ENCODE measurements at places on chromosomes 16 and 17. TPM values are rescaled to one million over a fixed set of nuclear protein-coding genes. Genes with fewer than 3 reads are reported as not detected.

DNA sequence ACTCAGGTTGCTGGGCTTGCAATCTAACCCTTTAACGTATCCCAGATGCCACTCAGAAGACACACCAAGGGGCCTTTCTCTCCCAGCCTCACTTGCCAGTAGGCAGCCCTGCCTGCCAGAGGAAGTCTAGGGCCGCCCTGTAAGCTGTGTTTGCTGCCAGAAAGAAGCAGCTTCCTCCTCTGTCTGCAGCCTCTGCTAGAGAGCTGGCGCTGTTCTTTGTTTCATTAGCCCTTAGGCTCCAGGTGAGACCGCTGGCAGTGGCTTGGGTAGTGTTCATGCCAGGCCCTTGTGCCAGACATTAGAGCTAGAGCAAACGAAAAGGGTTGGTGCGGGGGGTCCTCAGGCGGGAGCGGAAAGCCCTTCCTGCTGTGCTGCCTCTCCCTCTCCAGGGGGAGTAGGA, 8.9 kb downstream of the CTRL start:
- DNase-seq, result no peak

GRCh38 chr17:72764632-72765041, 327.9 kb downstream of the SLC39A11 start:
- DNase-seq, result peak; percentile 30

- no peak for DNase-seq
Measured at GRCh38 chr17:36807496-36808179, 129.6 kb upstream of the LHX1 start.

GRCh38 chr16:30567160-30567990, 4.1 kb downstream of the ZNF688 start:
- DNase-seq, result no peak

DNA sequence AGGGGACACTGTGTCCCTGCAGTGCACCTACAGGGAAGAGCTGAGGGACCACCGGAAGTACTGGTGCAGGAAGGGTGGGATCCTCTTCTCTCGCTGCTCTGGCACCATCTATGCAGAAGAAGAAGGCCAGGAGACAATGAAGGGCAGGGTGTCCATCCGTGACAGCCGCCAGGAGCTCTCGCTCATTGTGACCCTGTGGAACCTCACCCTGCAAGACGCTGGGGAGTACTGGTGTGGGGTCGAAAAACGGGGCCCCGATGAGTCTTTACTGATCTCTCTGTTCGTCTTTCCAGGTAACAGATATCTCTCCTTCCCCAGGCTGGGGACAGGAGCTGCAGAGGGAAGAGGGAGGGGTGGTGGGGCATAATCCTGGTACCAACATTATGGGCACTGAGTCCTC, 1.6 kb downstream of the CD300LG start:
- no peak for DNase-seq

DNA sequence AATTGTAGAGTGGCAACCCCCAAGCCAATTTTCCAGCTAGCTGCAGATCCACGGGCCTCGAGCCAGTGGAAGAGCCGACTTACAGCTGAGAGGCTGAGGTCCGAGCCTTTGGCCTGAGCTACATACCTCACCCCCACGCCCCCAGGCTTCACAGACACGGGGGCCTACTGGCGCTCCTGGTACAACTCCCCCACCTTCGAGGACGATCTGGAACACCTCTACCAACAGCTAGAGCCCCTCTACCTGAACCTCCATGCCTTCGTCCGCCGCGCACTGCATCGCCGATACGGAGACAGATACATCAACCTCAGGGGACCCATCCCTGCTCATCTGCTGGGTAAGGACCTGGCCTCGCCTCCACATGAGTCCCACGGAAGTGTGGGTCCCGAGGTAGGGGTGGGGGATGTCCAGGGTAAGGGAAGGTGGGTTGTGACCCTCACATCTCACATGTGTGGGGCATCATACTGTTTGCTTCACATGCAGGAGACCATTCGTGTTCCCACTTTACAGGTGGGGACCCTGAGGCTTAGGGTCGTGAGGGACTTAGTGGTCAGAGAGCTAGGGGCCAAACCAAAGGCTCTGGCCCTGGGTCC, 3.4 kb downstream of the ACE start:
- no peak for DNase-seq

DNA sequence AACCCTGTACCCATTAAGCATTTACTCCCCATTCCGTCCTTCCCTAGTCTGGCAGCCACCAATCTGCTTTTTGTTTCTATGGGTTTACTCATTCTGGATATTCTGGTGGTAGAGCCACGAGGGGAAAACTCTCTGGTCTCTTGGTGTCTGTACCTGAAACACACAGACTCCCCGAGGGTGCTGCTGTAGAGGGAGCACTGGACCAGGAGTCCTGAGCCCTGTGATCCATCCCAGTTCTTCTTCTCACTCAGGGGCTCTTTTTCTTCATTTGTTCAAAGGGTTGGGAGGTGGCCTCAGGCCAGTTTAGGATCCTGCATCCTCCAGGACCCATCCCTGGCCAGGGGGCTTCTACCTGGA, 14.1 kb downstream of the HEXIM2 start:
- no peak for DNase-seq

SOX15 gene
- polyA plus RNA-seq, result 4.3 TPM

SEPTIN12 gene
- polyA plus RNA-seq, result not detected

ITGA3 gene
- 23.6 TPM for polyA plus RNA-seq

DPEP3 gene
- polyA plus RNA-seq, result not detected

MGAT5B gene
- 0.27 TPM for polyA plus RNA-seq

HOXB1 gene
- polyA plus RNA-seq, result not detected

Data from muscle of back (tissue), 13 donors.